ENCODE measurements at places on chromosomes 7 and 10.
A peak's percentile ranks its signal among the peaks of the same experiment; 100 is the strongest.

DNA sequence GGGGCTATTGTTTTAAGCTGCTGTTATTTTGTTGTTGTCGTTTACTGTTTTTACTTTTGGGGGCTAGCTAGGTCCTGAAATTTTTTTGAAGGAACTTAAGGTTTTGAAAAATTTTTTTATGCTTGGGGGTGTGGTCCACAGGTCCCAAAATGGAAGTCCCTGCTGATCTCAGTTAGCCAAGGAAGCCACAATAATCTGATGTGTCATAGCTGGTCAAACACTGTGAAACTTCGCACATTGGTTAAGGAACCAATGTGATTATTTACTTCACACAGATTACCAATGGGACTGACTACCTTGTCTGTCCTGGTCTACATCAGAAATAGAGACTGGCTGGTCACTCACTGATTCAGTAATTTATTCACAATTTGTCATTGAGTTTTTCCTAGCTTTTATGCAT, 29.5 kb upstream of the HYCC1 start:
- DNase-seq: no peak

DNA sequence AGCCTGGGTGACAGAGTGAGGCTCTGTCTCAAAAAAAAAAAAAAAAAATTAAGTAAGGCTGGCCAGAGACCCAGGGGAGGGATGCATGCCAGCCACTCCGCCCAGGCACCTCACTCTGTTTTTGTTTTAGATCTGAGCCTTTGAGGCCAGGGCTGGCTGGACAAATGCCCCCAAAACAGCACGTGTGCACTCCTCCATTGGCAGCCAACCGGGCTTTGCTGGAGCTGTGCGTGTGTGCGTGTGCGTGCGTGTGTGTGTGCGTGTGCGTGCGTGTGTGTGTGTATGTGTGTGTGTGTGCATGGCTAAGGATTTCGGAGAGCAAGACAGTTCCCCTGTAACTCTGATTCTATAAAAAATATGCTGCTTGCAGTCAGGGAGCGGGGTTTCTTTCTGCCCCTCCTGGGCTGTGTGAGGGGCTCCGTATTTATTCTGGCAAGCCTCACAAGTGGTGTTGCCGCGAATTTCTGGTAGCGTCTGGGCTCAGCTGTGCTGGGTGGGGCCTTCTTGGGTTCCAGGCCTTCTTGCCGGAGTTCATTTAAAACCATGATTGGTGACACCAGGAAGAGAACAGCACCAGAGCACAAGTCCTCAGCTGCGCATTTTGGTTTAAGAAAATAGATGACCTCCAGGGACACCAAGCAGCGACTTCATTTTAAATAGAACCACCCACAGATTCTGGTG, 28.1 kb upstream of the UNCX start:
- no peak for DNase-seq

- DNase-seq: no peak
Observed at GRCh38 chr7:25632616-25633015, 404.3 kb upstream of the NPVF start.

DNA sequence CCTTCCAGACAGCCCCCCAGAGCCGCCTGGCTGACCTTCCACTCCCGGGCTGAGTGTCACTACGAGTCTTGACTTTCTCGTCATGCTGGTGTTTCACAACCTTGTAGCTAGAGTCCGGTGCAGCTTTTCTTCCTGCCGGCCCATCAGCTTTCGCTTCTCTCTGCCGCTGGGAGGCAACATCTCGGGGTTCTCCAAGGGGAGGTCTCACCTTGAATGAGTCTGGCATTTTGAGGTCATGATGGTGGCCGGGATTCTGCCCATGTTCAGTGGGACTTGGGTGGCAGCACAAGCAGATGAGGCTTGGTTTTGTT, 285.2 kb downstream of the CAMK1D start:
- no peak for DNase-seq

DNA sequence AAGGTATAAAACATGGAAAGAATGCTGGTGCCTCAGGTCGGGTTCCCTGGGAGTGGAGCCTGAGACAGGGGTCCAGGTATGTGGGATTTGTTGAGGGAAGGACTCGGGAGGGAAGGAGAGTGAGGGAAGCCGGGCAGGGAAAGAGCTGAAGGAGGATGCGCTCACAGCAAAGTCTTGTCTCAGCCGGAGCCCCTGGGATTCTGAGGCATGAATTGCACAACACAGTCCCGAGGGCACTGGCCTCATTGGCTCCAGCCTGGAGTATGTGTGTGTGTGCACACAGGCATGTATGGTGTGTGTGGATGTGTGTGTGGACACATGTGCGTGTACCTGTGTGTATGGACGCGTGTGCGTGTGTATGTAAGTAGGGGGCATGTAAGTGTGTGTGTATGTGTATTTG, 87.4 kb downstream of the WDFY4 start:
- DNase-seq: no peak

- DNase-seq: no peak
Observed at GRCh38 chr7:55124989-55125875, 106.4 kb downstream of the EGFR start.

DNA sequence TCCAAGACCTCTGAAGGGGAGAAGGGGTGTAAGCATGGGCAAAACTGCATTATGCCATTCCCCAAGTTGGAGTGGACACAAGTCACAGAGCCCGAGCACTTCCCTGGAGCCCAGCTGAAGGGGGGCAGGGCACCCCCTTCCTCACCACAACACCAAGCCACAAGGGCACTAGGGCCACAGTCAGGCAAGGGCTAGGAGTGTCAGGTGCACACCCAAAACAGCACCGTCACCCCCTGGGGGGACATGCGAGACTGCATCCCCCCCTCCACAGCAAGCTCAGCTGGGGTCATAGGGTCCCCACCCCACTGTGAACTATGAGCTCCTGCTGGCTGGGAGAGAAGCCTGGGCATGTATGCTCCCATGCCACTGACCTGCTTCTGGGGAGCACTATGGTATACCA, 143.9 kb downstream of the GRID1 start:
- DNase-seq: no peak

DNA sequence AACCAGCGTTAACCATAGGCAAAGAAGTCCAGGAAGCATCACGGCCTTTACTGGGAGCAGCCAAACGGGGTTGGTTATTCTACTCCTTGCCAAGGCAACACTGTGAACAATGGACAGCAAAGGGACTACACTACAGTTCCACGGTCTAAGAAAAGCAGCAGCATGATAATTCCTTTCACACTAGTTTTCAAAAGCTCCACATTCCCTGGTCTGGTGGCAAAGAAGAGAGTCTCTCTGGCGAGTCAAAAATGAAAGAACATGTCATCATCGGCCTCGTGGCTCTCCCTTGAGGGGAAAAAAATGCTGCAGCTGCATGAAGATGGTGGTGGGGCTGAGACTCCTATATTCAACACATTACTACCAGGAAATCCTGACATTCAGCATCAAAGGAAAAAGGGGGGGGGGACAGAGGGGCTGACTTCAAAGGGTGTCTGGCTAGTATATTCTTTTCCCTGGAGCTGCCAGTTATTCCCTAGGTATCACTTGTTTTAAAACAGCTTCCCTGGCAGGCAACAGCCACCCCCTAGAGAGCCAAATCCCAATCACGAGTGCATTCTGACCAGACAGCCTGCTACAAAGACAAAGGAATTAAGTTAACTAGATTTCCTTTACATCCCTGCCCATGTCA, 49.1 kb downstream of the SLC37A3 start:
- peak; percentile 54 for DNase-seq

GRCh38 chr7:101557421-101557820, 71.7 kb downstream of the MYL10 start:
- DNase-seq: no peak

DNA sequence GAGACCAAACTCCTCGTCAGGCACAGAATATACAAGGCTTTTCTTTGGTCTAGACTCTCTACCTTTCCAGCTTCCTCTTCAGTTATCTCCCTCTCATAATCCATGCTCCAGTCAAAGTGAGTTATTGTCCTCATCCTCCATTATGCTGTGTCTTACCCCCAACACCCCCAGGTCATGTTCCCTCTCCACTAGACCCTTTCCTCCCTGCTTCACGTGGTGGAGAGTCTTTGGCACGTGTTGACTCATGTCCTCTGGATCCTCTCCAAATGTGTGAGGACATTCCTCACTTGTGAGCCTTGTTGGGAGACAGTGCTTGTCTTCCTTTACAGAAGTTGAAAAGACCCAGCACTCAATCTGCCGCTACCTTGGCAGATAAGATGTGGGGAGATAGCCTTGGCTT, 36.0 kb upstream of the DLD start:
- DNase-seq: peak; percentile 43

DNA sequence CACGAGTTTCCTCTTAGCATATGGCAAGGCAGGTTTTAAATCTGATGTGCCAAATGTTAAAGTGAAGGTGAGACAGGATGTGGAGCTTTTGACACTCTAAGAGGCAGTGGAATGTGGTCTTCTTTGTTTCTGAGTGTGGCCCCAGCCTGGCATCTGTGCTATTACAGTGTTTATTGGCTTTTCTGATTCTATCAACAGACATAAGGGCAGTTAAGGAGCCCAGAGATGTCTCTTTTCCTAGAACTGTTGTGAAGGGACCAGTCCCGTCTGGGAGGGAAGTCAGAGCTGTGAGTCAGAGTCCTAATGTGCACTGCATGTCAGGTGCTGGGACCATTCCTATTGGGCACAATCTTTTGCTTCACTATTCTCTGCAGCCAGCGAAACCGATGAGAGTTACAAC, 32.5 kb downstream of the TRUB1 start:
- DNase-seq: no peak

DNA sequence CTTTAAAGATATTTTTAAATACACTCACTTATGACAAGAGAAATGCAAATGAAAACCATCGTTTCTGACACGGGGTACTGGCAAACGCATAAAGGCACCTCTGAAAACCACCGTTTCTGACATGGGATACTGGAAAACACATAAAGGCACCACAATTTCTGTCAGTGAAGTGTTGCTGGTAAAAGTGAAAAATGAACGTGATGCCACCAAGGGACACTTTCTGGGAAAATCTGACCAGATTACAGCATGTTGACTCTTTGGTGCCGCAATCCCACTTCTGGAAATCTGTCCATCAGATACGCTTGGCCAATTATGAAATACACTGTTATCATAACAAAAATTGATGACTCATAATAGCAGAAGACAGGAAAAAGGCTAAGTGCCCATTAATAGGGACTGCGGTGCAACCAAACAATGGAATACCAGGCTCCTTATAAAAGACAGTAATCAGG, 131.7 kb downstream of the ZMYND11 start:
- peak; percentile 69 for DNase-seq

DNA sequence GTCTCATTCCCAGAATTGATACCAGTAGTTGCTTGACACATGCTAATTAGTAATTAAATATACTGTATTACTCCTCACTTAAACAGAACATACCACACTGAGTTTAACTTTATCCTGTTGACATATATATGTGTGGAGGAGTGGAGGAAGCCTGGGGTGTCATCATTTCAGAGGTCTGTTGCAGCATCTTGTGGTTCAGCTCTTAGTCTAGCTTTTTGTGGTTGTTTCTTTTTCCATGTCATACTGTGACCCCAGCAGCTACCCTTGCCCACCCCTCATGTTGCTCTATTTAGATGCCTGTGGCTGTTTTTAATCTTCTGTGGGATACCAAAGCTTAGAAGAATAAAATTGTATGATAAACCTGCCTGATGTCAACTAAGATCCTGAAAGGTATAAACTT, 875.4 kb downstream of the LRMDA start:
- DNase-seq: peak; percentile 53

GRCh38 chr10:2620827-2621521, 446.4 kb upstream of the PFKP start:
- DNase-seq: no peak

- peak; percentile 29 for DNase-seq
Observed at GRCh38 chr7:123624527-123625183, 23.0 kb downstream of the ASB15 start.

GRCh38 chr10:51789903-51790302, 90.5 kb upstream of the CSTF2T start:
- no peak for DNase-seq

- DNase-seq: peak; percentile 89
Observed at GRCh38 chr7:77409739-77410547, 6.2 kb downstream of the GSAP start.

DNA sequence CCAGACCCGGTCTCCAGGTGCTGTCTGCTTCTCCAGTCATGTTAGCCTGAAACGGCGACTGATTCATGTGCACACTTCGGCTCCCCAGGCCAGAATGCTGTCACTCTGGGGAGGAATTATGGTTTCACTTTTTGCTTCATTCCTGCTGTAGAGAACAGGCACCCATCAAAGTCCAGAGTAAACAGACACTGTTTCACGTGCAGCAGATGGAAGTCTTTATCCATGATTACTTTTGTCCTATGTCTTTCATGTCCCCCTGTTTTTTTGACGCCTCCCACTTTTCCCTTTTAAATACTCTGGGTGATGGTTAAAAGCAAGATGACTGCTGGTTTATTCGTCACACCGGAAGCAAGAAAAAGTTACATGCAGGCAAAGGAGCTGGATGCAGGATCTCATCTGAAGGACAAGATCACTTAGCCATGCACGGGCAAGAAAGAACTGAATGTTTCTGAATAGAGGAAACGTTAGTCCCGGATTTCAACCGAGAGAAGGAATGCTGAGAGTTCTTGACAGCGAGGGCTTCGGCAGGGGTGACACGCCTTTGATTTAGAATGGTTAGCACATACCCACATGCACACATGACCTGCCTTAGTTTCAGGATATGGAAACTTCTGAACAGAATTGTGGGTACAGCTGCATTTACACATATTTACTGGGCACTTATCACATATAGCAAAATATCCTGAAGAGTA, 250.0 kb upstream of the KLF6 start:
- peak; percentile 22 for DNase-seq

DNA sequence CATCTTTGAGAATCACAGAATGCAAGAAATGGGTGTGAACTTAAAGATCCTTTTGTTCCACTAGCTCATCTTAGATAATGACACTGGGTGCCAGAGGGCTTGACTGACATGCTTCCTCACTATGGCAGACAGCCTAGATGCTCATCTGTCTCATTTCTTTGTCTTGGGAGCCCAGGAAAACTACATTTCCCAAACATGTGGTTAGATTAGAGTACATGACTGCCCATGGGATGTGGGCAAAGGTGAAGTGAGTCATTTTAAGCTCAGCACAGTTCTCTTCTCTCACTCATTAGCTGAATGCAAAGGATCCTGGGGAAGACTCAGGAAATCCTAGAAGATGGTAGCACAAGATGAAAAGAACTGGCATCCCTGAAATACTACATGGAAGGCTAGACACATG, 32.5 kb upstream of the TBX20 start:
- DNase-seq: peak; percentile 54

- no peak for DNase-seq
Observed at GRCh38 chr7:55939514-55940123, 12.1 kb upstream of the MRPS17 start.
